ENCODE measurements at places on chromosomes 7 and 10.

- DNase-seq, result no peak
Measured at GRCh38 chr10:78402591-78402990, 368.9 kb downstream of the RPS24 start.

- DNase-seq, result no peak
Measured at GRCh38 chr7:128112781-128113221, 81.6 kb upstream of the LRRC4 start.

DNA sequence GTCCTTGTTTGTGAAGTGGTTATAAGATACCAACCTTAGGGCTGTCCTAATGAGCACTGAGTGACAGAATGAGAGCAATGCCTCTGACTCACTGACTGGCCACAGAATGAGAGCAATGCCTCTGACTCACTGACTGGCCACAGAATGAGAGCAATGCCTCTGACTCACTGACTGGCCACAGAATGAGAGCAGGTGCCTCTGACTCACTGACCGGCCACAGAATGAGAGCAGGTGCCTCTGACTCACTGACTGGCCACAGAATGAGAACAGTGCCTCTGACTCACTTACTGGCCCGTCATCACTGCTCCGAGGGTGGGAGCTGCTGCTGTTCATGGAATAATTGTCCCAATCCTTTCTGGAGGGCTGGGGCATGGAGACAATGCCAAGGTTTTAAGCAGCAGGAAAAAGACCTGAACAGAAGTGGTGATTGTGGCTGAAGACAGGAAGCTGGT is 265.2 kb upstream of the PPP2R2D start:
- no peak for DNase-seq

DNA sequence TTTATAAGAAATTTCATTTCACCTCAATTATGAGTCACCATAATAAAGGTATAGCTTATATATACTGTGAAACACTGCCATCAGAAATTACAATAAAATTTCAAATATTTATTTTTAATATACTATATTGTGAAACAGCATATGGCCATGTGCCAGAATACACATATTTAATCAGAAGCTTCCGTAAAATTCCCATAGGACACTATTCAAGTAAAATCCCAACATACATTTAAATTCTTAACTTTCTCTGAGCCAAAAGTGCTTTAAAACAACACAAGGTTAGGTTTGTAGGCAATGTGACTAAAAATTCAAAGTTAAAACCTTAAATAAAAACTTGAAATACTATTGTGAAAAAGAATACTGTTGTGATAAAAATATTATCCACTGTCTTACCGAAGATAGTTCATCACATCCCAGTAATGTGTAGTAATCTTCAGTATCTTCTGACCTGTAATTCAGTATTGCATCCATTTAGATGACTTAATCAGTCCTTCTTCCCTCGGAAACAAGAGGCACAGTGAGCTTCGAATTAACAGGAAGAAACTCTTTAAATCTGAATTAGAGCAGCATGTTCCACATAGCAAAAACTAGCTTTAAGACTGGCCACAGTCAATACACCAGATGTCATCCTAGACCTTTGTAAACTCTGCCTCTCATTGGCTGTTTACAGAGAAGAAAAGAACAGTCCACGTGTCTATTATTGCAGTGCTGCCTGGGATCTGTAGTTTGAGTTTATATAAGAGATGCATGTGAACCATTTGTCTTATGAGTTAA is at the start of gene DNAJC12:
TSS of gene DNAJC12 (minus strand) at position 648 of the 774 bp plus-strand sequence. CDS start at position 471, 177 bp downstream.
- DNase-seq, result no peak

- DNase-seq, result no peak
Measured at GRCh38 chr7:47047384-47047783, 534.5 kb downstream of the TNS3 start.

- no peak for DNase-seq
Measured at GRCh38 chr10:71671994-71672946, 47.3 kb downstream of the C10orf105 start.

DNA sequence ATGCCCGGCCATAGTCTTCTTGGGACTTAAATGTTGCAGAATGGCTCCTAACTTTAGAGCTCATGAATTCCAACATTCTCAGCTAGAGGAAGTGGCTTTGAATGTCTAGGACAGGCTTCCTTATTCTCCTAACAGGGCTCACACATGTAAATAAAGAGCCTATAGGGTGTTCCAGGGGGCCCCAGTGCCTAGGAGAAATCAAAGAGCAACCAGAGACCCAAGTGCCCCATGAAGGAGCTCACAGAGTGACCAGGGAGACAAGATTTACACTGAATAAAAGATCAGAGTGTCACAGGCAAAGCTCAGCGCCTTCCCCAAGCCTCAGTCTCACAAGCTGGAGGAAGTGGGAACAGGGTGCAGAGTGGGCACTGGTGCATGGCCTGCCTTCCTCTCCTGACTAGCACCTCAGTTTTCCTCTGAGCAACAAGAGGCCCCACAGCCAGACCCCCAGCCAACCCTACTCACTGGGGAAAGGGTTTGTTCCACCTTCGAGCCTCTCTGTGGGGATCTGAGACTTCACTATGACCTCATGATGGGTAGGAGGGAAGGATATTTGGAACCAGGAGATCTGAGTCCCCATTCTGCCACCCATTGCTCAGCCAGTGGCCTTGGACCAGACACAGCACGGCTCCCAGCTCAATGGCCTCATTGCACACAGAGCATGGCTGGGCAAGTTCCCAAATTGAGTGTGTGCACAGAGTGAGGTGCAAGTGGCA is 16.0 kb downstream of the TMEM273 start:
- no peak for DNase-seq

DNA sequence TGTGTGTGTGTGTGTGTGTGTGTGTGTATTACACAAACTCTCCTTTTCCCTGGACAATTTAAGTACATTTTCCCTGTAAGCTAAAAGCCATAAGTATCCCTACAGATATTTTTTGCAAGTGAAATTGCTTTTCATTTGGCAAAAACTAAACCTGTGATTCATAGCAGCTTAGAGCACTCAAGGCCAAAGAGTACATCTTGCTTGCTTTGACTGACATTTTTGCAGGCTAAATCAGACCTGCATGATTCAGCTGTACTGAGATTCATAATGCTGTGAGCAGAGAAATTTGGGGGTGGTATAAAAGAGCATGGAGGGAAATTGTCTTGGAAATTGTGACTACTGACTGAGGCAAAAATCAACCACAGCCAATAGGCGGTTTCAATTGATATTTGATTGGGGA is 500.4 kb downstream of the GFRA1 start:
- DNase-seq, result no peak

- DNase-seq, result no peak
Measured at GRCh38 chr7:137801003-137801402, 45.8 kb downstream of the DGKI start.

DNA sequence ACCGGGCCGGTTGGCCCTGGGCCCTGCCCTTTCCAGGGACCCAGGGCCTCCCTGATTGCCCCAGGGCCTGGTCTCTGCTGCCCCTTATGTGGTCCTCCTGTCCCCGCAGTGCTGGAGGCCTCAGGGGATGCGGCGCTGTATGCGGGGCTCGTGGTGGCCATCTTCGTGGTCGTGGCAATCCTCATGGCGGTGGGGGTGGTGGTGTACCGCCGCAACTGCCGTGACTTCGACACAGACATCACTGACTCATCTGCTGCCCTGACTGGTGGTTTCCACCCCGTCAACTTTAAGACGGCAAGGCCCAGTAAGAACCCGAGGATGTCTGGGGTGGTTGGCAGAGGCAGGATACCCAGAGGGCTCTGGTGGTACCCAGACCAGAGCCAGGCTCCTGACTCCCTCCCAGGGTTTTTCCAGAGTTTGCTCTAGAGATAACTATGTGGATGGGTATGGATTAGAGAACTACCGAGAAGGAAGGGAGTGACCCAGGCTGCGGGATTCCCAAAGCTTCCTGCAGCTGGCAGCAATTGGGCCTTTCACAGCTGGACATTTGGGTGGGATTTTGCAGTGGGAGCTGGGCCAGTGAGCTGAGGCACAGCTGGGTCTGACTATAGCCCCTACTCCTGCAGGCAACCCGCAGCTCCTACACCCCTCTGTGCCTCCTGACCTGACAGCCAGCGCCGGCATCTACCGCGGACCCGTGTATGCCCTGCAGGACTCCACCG is 28.1 kb upstream of the SLC29A3 start:
- no peak for DNase-seq

GRCh38 chr10:110739811-110740271 is 95.7 kb downstream of the RBM20 start:
- DNase-seq, result no peak

DNA sequence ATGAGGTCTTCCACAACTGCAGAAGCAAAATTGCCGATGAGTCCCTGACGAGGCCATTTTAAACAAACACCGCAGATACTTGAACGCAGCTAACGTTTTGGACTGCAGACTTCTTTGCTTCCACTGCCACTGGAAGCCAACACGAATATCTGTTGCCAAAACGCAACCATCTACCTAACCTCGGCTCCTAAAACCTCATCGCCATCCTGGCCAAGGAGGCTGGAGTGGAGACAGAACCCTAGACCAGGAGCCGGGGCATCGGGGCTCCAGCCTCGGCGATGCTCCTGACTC is 493 bp downstream of the WDR91 start:
- DNase-seq, result no peak

GRCh38 chr7:45595809-45596664 is 21.9 kb downstream of the ADCY1 start:
- DNase-seq, result no peak

- no peak for DNase-seq
Measured at GRCh38 chr7:46764100-46764936, 817.6 kb downstream of the TNS3 start.
